Gastroesophageal sphincter (tissue), 4 donors: ENCODE measurements at places on chromosomes 3 and 15. TPM values are rescaled to one million over a fixed set of nuclear protein-coding genes. Genes with fewer than 3 reads are reported as not detected.

DNAJB11 gene
- total RNA-seq: 40.0 TPM

ARHGEF26 gene
- 139 TPM for total RNA-seq

NPAP1 gene
- not detected for total RNA-seq

DNA sequence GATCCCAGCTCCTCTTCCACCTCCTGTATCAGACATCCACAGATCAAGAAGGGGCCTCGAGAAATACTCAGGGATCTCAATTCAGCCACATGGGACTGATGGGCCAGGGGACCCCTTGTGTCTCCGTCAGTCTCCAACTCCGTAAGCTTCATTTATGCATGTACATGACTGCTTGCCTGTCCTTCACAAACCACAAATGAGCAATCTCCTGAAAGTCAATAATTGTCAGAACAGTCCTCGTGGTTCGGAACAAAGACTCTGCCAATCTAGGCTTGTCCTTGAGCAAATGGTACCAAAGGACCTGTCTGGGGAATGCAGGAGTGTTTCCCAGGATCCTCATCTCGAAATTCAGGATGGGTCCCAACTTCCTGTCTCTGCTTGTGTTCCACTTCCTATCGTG is 20.8 kb downstream of the SLC12A8 start:
- no peak overlapping the region for H3K4me3 ChIP-seq
- no peak for ATAC-seq

DNA sequence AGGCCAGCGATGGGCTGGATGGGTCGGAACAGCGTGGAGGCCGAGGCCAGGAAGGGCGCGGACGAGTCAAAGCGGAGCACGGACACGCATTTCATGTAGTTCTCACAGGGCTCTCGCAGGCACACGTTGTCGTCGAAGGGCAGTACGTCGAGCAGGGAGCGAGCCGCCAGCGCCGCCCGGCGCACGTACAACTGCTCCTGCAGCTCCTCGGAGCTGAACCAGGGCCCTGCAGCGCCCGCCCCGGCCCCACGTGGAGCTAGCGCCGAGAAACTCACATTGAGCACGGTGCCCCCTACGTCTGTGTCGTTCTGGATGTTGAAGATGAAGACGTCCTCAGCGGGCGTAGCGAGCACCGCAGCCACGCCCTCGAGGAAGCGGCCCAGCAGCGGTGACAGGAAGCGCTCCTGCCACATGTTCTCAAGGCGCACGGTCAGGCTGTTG is 5.8 kb downstream of the CELSR3 start:
- peaks cover 35% of the 10 kb centered on the region for H3K27me3 ChIP-seq
- peak overlapping the region; percentile 80 for H3K27ac ChIP-seq
- H3K4me3 ChIP-seq: peak overlapping the region; percentile 39
- peaks cover 12% of the 10 kb centered on the region for H3K4me1 ChIP-seq

SEMA3F gene
- 6.7 TPM for total RNA-seq

- H3K4me1 ChIP-seq: peaks cover 14% of the 10 kb centered on the region
- ATAC-seq: peak; percentile 48
- H3K27me3 ChIP-seq: no peaks in the 10 kb centered on the region
- peak overlapping the region; percentile 5 for H3K4me3 ChIP-seq
Measured at GRCh38 chr3:26962492-26963360, 340.2 kb downstream of the LRRC3B start.

DNA sequence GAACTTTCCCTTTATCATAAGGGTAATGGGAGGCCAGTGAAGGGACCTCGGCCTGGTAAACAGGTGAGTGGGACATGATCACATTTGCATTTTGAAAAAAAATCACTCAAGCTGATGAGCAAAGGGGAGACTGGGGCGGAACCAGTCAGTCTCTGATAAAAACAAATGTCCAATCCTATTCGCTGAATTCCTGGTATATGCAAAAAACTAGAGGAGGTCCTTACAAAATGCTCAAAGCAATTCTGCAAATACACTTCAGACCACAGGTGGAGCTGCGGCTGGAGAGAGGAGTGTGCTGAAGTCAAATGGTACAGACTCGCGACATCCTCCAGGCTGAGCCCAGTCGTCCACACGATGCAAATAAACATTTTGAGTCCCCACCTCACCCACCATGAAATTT is 166.7 kb downstream of the FOXP1 start:
- H3K4me3 ChIP-seq: no peak overlapping the region
- H3K27ac ChIP-seq: no peak overlapping the region
- no peaks in the 10 kb centered on the region for H3K36me3 ChIP-seq
- no peak for ATAC-seq
- H3K4me1 ChIP-seq: peaks cover 3% of the 10 kb centered on the region

DNA sequence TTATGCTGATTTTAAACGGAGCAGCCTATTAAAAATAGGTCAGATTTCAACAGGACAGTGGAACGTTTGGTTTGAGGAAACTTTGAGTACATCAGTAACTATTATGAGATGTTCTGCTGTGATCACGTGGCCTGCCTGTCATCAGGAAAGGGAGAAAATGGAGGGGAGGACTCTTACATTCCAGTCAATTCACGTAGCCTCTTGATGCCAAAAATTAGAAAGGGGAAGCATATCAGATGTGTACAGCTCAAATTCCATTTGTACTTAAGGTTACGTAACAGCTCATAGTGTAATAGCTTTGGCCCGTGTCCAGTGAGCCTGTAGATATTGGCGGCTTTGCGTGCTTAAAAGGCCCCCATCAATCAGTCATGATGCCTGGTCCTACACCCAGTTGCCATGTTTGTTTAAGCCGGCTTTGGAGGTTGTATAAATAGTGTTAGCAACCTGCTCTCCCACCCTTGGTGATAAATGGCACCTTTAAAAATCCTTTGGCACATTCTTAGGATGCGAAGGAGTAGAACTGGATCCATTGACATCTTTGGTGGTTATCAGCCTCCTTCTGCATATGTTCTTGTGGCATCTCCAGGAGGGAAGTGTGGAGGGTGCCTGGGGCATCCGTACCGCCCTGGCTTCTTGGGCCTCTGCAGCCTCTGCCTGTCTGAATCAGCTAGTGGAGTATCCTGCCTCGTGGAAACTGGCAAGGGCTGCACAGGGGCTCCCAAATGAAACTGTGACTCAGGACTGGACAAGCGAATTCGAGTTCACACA is 163.9 kb downstream of the THSD4 start:
- no peaks in the 10 kb centered on the region for H3K36me3 ChIP-seq
- H3K4me3 ChIP-seq: no peak overlapping the region
- H3K27me3 ChIP-seq: no peaks in the 10 kb centered on the region
- H3K27ac ChIP-seq: peak overlapping the region; percentile 67
- peak; percentile 87 for ATAC-seq
